ENCODE measurements at places on chromosomes 7 and 10. TPM values are rescaled to one million over a fixed set of nuclear protein-coding genes. Genes with fewer than 3 reads are reported as not detected.
A peak's percentile ranks its signal among the peaks of the same experiment; 100 is the strongest.

DNA sequence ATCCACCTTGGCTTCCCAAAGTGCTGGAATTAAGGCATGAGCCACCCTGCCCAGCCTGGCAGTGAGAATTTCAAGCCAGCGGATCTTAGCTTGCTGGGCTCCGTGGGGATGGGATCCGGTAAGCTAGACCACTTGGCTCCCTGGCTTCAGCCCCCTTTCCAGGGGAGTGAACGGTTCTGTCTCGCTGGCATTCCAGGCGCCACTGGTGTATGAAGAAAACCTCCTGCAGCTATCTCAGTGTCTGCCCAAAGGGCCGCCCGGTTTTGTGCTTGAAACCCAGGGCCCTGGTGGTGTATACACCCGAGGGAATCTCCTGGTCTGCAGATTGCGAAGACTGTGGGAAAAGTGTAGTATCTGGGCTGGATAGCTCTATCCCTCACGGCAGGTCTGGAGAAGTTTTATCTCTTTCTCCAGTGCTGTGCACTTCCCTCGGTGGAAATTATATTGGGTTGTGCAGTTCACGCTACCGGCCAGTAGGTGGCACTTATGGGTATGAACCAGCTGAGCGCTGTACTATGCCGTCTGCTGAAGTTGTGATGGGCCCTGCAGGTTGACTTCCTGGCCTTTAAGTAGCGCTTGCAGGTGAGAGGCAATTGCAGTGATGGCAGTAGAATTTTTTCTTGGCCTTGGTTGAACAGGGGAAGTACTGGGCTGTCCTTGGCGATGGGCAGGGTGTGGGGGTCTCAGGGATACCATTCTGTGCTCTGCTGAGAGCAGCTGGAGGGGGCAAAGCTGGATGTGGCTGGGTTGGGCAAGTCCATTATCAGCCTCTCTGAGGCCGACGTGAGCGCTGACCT is 138.0 kb upstream of the MTPN start:
- DNase-seq: peak; percentile 39
- no peak overlapping the region for H3K27ac ChIP-seq
- no peaks in the 10 kb centered on the region for H3K4me1 ChIP-seq
- no peaks in the 10 kb centered on the region for H3K27me3 ChIP-seq

DNA sequence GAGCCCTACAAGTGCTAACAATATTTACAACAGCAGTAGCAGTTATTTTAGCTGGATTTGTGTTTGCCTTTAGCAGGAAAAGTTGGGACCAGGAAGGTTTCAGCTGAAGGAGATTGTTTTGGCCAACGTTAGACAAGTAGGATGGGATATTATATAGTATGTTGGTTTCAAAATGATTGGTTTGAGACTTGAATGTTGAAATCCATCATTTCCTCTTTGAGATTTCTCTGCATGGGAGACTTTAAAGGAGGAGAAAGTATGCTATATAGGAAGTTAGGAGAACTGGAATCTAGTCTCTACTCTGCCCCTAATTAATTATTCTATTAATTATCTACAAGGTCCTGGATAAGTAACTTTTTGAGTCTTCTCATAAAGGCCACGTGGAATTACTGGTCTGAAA is 263.8 kb downstream of the PTEN start:
- H3K36me3 ChIP-seq: no peaks in the 10 kb centered on the region
- no peak overlapping the region for H3K27ac ChIP-seq
- no peak overlapping the region for H3K4me3 ChIP-seq
- no peaks in the 10 kb centered on the region for H3K27me3 ChIP-seq

GRCh38 chr7:50331564-50332208 is 27.2 kb downstream of the IKZF1 start:
- H3K36me3 ChIP-seq: no peaks in the 10 kb centered on the region
- no peak overlapping the region for H3K4me3 ChIP-seq
- H3K27me3 ChIP-seq: no peaks in the 10 kb centered on the region
- DNase-seq: no peak
- no peak overlapping the region for H3K27ac ChIP-seq
- H3K4me1 ChIP-seq: no peaks in the 10 kb centered on the region

GRCh38 chr7:137703291-137704010 is 143.3 kb downstream of the DGKI start:
- no peaks in the 10 kb centered on the region for H3K27me3 ChIP-seq
- no peak overlapping the region for H3K4me3 ChIP-seq

DNA sequence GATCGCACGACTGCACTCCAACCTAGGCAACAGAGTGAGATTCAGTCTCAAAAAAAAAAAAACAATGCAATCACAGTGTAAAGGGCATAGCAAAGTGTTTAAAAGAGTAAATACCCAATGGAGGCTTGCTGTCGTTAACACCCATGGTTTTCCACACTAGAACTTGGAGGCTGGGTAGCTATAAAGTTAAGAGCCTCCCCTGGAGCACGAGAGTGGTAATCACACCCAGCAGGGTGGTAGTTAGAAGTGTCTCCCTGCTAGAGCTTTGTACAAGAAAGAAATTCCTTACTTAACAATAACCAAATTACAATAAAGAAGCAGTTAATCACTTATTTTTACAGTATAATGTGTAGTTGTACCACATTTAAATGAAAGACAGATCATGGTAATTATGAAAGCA is 1078.9 kb downstream of the NRG3 start:
- DNase-seq: no peak
- no peaks in the 10 kb centered on the region for H3K27me3 ChIP-seq
- no peak overlapping the region for H3K4me3 ChIP-seq
- no peaks in the 10 kb centered on the region for H3K36me3 ChIP-seq
- H3K27ac ChIP-seq: no peak overlapping the region
- H3K4me1 ChIP-seq: no peaks in the 10 kb centered on the region

- peak; percentile 73 for DNase-seq
- H3K27ac ChIP-seq: no peak overlapping the region
- H3K27me3 ChIP-seq: no peaks in the 10 kb centered on the region
- no peaks in the 10 kb centered on the region for H3K4me1 ChIP-seq
- H3K4me3 ChIP-seq: no peak overlapping the region
These were observed 45.5 kb downstream of the DPYSL4 start for GRCh38 chr10:132232023-132232951.

DNA sequence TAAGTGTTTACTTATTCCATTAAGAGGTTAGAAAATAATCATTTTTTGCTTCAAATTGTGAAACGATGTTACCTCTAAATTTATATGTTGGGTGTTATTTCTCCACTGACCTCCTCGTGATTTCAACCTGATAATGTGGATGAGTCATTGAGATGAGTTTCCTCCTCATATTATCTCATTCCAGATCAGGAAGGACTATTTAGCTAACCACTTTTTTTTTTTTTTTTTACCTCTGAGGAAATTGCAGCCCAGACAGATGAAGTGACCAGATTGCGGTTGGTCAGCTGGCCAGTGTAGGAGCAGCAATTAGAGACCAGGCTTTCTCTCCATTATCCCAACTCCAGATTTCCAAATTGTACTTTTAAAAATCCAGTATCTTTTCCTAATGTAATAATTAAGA is 248.7 kb downstream of the FZD1 start:
- no peak for DNase-seq
- H3K4me3 ChIP-seq: no peak overlapping the region
- H3K27ac ChIP-seq: no peak overlapping the region
- no peaks in the 10 kb centered on the region for H3K27me3 ChIP-seq
- H3K36me3 ChIP-seq: no peaks in the 10 kb centered on the region
- no peaks in the 10 kb centered on the region for H3K4me1 ChIP-seq

TRIL gene
- 0.53 TPM for polyA plus RNA-seq

IFIT1B gene
- polyA plus RNA-seq: not detected

ATOH7 gene
- not detected for polyA plus RNA-seq

GRCh38 chr7:134988161-134988560 is 1.9 kb downstream of the AGBL3 start:
- DNase-seq: no peak
- no peak overlapping the region for H3K4me3 ChIP-seq
- peaks cover 35% of the 10 kb centered on the region for H3K4me1 ChIP-seq
- peaks cover 9% of the 10 kb centered on the region for H3K36me3 ChIP-seq

PLXDC2 gene
- 3.4 TPM for polyA plus RNA-seq

ICA1 gene
- polyA plus RNA-seq: 28.8 TPM

DNA sequence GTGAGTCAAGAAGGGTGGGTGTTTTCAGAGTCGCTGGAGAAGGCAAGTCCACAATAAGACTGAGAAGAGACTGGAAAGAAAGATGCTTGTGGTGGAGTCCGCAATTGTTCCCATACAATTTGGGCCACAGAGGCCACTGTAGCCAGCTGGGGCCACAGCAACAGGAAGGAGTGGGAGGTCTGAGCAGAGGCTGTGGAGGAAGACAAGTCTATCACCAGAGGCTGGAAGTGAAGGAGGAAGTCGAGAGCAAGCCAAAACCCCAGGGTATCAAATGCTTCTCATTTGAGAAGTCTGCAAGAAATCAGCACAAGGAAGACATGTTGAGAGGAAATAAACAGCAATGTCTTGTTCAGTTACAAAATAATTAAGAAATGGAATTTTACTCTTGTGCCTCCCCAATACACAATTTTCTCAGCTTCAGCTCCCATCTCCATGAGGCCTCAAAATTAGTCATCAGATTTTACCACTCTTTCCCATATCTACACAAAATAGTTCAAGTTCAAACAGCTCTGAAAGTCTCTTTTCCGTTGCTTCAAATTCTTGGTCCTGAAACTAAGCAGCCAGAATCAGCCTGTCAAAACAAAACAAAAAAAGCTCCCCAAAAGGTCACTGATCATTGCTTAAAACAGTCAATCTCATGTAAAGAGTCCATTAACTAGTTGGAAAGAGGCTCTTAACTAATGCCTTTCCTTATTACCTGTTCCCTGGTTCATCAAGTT is 31.6 kb downstream of the SLC16A12 start:
- no peaks in the 10 kb centered on the region for H3K27me3 ChIP-seq
- H3K4me1 ChIP-seq: no peaks in the 10 kb centered on the region
- H3K4me3 ChIP-seq: no peak overlapping the region
- DNase-seq: peak; percentile 32

DNA sequence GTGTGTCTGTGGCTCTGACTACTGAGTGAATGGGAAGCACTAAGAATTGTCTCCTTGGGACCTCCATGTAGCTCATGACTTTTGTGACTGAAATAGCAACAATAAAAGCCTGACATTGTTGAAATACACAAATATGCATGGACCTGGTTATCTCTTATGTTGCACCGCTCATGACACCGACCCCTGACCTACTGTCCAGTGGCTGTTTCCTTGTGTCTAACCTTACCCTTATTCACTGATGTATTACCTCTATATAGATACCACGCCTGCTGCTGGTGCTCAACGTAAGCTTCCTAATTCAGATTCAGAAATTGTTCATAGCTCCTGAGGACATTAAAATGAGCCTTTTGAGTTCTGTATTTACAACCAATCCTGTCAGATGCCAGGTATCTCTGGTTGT is 243.4 kb upstream of the SEMA3C start:
- H3K4me1 ChIP-seq: no peaks in the 10 kb centered on the region
- DNase-seq: no peak
- no peaks in the 10 kb centered on the region for H3K27me3 ChIP-seq
- no peak overlapping the region for H3K4me3 ChIP-seq
- H3K27ac ChIP-seq: no peak overlapping the region

DNA sequence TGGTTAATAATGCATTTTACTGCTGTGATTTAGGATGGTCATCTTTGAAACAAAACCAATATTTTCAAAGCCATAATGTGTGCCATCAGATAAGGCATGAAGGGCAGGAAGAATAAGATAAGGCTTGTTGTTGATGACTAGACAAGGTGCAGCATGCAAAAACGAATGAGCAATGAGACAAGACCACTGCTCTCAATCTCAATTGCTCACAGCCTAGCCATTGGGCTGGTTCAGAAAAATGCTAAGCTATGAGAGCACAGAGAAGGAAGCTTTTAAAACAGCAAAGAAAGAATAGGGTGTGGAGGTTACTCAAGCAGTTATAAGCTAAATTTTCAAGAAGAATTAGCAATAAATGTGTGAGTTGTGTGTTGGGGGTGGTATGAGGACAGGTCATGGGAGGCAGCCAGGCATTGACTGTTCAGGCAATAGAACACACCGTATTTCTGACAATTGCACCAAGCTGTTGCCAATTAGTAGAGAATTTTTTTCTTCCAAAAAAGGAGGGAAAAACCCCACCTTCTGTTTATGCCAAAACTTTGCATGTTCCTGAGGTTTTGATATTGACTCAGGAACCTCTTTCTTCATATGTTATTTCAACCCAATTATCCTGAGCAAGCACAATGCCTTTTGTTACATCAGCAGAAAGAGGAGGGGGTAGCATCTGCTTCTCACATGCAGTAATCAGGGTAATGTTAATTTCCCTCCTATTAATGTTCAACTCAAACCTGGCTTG is 276.5 kb downstream of the HDAC9 start:
- H3K4me1 ChIP-seq: no peaks in the 10 kb centered on the region
- DNase-seq: no peak
- no peak overlapping the region for H3K27ac ChIP-seq
- H3K27me3 ChIP-seq: no peaks in the 10 kb centered on the region

DNA sequence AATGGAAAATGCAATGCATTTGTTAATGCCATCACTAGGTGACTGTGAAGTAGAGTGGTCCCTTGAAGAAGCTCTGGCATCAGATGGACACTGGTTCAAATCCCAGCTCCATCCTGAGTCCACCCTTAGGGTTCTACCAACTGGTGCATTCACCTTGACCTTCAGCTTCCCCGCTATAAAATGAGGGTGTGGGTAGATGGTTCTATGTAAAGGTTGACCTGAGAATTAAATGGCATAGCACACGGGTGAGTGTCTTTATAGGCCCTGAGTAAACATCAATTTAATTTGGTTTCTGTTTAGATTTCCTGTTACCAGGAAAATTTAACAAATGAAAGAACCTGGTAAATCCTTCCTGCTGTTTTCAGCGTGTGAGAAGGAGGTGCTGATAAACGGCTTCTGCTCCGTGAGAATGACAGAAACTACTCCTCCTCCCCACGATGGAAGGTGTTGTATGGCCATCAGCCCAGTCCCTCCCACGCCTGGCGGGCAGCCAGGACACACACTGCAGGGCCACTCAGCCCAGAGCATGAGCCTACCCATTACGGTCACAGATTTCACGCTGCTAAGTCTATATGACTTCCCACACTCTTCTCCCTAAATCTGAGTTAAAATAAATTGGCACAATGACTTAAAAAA is 210.1 kb downstream of the TNS3 start:
- H3K36me3 ChIP-seq: peaks cover 15% of the 10 kb centered on the region
- H3K27ac ChIP-seq: no peak overlapping the region
- no peaks in the 10 kb centered on the region for H3K27me3 ChIP-seq
- H3K4me3 ChIP-seq: no peak overlapping the region
- peaks cover 41% of the 10 kb centered on the region for H3K4me1 ChIP-seq
- DNase-seq: peak; percentile 83

DYNC1I1 gene
- polyA plus RNA-seq: 6.1 TPM

ATP6V0A4 gene
- polyA plus RNA-seq: not detected

SDHAF3 gene
- polyA plus RNA-seq: 10.1 TPM

DNA sequence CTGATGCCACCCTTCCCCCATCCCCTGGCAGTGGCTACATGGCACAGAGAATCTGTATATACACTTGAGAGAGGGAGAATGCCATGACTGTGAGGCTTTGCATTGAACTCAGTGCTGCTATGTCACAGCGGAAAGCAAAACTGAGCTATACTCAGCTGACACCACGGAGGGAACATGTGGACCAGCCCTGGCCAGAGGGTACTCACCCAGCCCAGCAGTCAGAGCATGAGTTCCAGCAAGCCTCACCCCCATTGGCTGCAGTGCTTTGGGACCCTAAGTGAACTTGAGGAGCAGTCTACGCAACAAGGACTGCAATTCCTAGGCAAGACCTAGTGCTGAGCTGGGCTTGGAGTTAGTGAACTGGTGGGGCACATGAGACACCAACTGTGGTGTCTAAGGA is 10.3 kb upstream of the AOC1 start:
- no peaks in the 10 kb centered on the region for H3K27me3 ChIP-seq
- DNase-seq: no peak
- no peaks in the 10 kb centered on the region for H3K36me3 ChIP-seq
- H3K4me3 ChIP-seq: no peak overlapping the region
